Aorta (tissue), 5 donors: ENCODE measurements at places on chromosomes 11 and 22. TPM values are rescaled to one million over a fixed set of nuclear protein-coding genes. Genes with fewer than 3 reads are reported as not detected.

- no peaks in the 10 kb centered on the region for H3K36me3 ChIP-seq
- no peaks in the 10 kb centered on the region for H3K4me1 ChIP-seq
- H3K27me3 ChIP-seq = no peaks in the 10 kb centered on the region
- H3K4me3 ChIP-seq = no peak overlapping the region
- H3K27ac ChIP-seq = no peak overlapping the region
Measured at GRCh38 chr11:35905646-35906276, 38.1 kb upstream of the LDLRAD3 start.

GRCh38 chr22:47287516-47287915, 525.1 kb downstream of the TBC1D22A start:
- H3K27ac ChIP-seq = no peak overlapping the region
- H3K4me3 ChIP-seq = no peak overlapping the region
- H3K27me3 ChIP-seq = no peaks in the 10 kb centered on the region
- no peaks in the 10 kb centered on the region for H3K4me1 ChIP-seq

Gene SNX32
- total RNA-seq = 0.39 TPM

Gene MRGPRX3
- total RNA-seq = not detected

GRCh38 chr11:114080769-114081168, 21.3 kb downstream of the ZBTB16 start:
- no peaks in the 10 kb centered on the region for H3K27me3 ChIP-seq
- peak overlapping the region; percentile 89 for H3K27ac ChIP-seq
- no peak overlapping the region for H3K4me3 ChIP-seq
- peaks cover 7% of the 10 kb centered on the region for H3K4me1 ChIP-seq
- H3K36me3 ChIP-seq = peaks cover 2% of the 10 kb centered on the region

GRCh38 chr11:121112498-121113455, 11.7 kb downstream of the TECTA start:
- no peaks in the 10 kb centered on the region for H3K36me3 ChIP-seq
- peak; percentile 77 for DNase-seq
- H3K27me3 ChIP-seq = no peaks in the 10 kb centered on the region
- H3K4me1 ChIP-seq = no peaks in the 10 kb centered on the region
- no peak overlapping the region for H3K4me3 ChIP-seq

GRCh38 chr22:23233752-23234408, 53.6 kb downstream of the BCR start:
- DNase-seq = peak; percentile 87
- H3K27ac ChIP-seq = no peak overlapping the region
- no peak overlapping the region for H3K4me3 ChIP-seq
- H3K4me1 ChIP-seq = no peaks in the 10 kb centered on the region
- no peaks in the 10 kb centered on the region for H3K27me3 ChIP-seq

- no peak for DNase-seq
- no peak overlapping the region for H3K4me3 ChIP-seq
- no peaks in the 10 kb centered on the region for H3K27me3 ChIP-seq
Measured at GRCh38 chr11:70434813-70435278, 36.5 kb downstream of the CTTN start.

Gene MB
- not detected for total RNA-seq

DNA sequence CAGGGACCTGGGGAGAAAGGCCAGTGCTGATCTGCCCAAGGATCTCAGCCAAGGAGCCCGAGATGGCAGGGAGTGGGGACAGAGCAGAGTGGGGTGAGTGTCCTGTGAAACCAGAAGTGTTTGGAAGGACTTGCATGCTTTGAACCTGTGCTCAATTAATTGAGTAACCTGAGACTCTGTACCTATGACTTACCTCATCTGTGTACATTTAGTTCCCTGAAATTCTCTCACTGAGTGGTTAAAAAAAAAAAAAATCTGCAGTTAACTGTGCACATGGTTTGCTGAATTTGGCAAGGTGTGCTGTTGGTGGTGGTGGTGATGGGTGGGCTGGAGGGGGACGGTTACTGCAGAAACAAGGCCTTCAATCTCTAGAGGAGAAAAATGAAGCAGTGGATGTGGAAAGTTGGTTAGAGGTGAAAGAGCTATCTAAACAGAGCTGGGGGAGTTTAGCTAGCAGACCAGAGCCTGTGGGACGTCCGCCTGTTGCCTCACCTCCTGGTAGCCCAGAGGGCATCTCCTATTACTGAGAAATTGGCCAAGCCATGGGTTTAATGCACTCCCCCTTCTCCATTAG, 8.3 kb upstream of the SORL1-AS1 start:
- no peak overlapping the region for H3K27ac ChIP-seq
- no peak overlapping the region for H3K4me3 ChIP-seq
- H3K27me3 ChIP-seq = no peaks in the 10 kb centered on the region

GRCh38 chr22:22404598-22405284, 103.8 kb downstream of the ZNF280B start:
- no peak overlapping the region for H3K27ac ChIP-seq
- no peaks in the 10 kb centered on the region for H3K4me1 ChIP-seq
- no peaks in the 10 kb centered on the region for H3K36me3 ChIP-seq
- no peak overlapping the region for H3K4me3 ChIP-seq

Gene WNT7B
- total RNA-seq = not detected

DNA sequence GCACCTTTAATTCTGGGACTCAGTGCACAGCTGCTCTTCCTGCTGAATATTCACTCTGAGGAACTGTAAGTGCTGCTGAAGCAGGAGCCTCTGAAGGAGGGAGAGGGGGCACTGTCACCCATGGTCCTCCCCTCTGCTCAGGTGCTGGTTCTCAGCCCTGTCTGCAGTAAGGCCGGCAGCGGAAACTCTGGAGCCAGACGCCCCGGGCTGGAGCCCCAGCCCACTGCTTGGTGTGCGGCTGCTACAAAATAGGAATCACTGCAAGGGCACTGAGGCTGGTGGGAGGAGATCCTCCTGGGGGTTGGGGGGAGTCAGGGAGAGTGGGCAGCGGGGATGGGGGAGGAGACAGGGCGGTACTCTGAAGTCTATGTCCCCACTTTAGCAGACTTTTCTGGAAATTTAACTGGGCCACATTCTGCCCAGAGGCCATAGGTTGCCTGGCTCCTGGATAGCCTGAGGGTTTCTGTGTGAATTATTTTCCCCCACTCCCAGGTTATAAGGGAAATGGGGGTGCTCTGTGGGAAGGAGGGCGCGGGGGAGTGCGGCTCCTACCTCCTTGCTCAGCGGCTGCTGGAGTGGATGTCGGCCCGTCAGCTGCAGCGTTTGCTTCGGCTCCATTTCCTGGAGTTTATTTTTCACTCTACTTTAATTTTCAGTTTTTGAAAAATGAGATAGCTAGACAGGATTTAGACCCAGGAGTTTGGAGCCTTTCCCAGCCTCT, 33.6 kb downstream of the TBC1D22A start:
- H3K27me3 ChIP-seq = no peaks in the 10 kb centered on the region
- H3K27ac ChIP-seq = no peak overlapping the region
- no peaks in the 10 kb centered on the region for H3K36me3 ChIP-seq
- DNase-seq = no peak

- H3K4me1 ChIP-seq = no peaks in the 10 kb centered on the region
- no peaks in the 10 kb centered on the region for H3K36me3 ChIP-seq
- H3K27ac ChIP-seq = no peak overlapping the region
- no peaks in the 10 kb centered on the region for H3K27me3 ChIP-seq
- no peak overlapping the region for H3K4me3 ChIP-seq
Measured at GRCh38 chr11:109307366-109307765, 114.6 kb upstream of the C11orf87 start.

DNA sequence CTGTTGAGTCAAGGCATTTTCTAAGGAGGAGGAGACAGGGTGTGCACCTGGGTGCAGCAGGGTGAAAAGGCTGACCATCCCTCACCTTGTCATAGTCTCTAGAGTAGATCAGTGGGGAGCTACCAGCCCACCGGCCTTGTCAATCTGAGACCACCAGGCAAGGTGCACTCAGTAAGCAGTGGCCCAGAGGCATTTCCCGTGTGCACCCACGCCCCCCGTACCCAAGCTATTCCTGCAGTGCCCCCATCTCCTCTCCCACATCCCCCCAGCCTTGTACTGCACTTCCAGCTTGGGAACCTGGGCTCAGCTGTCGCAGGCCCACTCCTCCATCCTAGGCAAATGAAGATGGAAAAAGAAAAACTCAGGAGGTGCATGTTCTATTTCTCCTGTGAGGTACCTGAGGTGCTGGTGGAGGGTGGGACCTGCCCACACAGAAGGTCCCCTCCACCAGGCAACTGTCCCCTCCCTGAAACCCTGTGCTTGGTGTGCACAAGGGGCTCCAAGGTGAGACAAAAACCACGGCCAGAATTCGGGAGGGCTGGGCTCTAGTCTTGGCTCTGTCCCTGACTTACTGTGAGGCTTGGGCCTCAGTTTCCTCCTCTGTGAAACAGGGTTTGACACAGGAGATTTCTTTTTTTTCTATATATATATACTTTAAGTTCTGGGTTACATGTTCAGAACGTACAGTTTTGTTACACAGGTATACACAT, 8.4 kb downstream of the P2RY2 start:
- no peaks in the 10 kb centered on the region for H3K4me1 ChIP-seq
- no peak overlapping the region for H3K4me3 ChIP-seq
- H3K27me3 ChIP-seq = no peaks in the 10 kb centered on the region
- no peak overlapping the region for H3K27ac ChIP-seq

Gene CDC45
- 1.0 TPM for total RNA-seq

DNA sequence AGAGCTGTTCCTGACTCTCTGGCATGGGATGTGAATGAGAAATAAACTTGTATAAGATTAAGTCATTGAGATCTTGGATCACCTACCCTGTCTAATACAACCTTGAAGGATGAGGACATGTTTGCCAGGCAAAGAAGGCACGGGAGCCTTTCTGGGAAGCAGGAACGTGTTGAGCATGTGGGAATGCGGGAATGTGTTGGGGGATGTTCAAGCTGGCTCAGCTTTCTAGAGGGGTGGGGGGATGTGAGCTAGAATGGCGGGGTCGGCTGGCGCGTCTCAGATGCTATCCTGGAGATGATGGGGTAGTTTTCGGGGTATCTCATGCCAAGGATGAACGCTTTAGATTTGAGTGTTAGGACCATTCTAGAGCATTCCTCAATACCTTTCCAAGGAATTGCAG, 227.1 kb downstream of the DSCAML1 start:
- no peaks in the 10 kb centered on the region for H3K36me3 ChIP-seq
- no peak overlapping the region for H3K27ac ChIP-seq
- H3K4me1 ChIP-seq = no peaks in the 10 kb centered on the region
- peaks cover 2% of the 10 kb centered on the region for H3K27me3 ChIP-seq
- no peak overlapping the region for H3K4me3 ChIP-seq

- H3K27ac ChIP-seq = no peak overlapping the region
- H3K27me3 ChIP-seq = no peaks in the 10 kb centered on the region
- H3K36me3 ChIP-seq = no peaks in the 10 kb centered on the region
- DNase-seq = no peak
Measured at GRCh38 chr22:24526191-24526590, 28.7 kb downstream of the GUCD1 start.

DNA sequence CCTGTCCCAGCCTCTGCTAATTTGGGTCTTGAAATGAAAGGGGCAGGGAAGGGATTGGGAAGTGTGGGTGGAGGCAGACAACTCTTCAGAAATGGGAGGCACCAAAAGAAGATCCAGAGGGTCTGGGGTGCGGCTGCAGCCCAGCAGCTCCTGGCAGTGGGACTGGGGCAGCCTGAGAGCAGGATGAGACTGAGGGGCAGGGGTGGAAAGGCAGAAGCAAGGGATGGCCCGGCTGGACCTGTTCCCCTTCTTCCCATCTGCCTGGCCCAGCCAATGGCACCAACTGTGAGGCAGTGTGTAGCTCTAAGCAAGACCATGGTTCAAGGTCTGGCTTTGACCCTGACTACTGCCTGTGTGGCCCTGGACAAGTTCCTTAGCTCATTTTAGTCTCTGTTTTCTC, 160.4 kb downstream of the ENTHD1 start:
- no peak overlapping the region for H3K4me3 ChIP-seq
- no peak overlapping the region for H3K27ac ChIP-seq
- no peaks in the 10 kb centered on the region for H3K27me3 ChIP-seq
- DNase-seq = no peak
- no peaks in the 10 kb centered on the region for H3K4me1 ChIP-seq
- no peaks in the 10 kb centered on the region for H3K36me3 ChIP-seq

DNA sequence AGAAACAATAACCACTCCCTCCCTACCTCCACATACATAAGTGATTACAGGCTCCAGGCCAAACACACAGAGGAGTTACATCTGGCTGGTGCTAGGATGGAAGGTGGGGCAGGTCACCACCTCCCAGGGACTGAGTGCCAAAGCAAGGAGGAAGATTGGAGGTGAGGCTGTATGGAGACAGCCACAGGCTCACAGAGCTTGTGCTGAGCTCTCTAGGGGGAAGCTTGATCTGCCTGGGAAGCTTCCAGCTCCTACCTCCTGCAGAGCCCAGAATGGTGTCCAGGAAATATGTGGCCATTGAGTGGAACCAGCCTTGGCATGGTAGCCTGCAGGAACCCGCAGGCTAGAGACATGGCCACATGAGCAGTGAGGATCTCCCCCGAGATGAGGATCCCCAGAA, 3.6 kb upstream of the MED15 start:
- DNase-seq = no peak
- H3K4me3 ChIP-seq = no peak overlapping the region
- no peaks in the 10 kb centered on the region for H3K4me1 ChIP-seq

Gene C11orf42
- total RNA-seq = not detected

GRCh38 chr11:93984196-93984567, 37.0 kb upstream of the HEPHL1 start:
- no peaks in the 10 kb centered on the region for H3K4me1 ChIP-seq
- no peaks in the 10 kb centered on the region for H3K27me3 ChIP-seq
- H3K36me3 ChIP-seq = peaks cover 2% of the 10 kb centered on the region
- H3K4me3 ChIP-seq = no peak overlapping the region

Gene CRACR2B
- total RNA-seq = 2.2 TPM

Gene PIH1D2
- 0.49 TPM for total RNA-seq

Gene ANO1
- total RNA-seq = 65.6 TPM

GRCh38 chr11:15093432-15093831, 20.0 kb downstream of the CALCB start:
- H3K27me3 ChIP-seq = no peaks in the 10 kb centered on the region
- no peak for DNase-seq
- no peak overlapping the region for H3K4me3 ChIP-seq
- H3K36me3 ChIP-seq = no peaks in the 10 kb centered on the region
- H3K4me1 ChIP-seq = no peaks in the 10 kb centered on the region

Gene NCAPH2
- total RNA-seq = 35.5 TPM

Gene WBP2NL
- 2.9 TPM for total RNA-seq

Gene RAB3IL1
- total RNA-seq = 23.8 TPM

DNA sequence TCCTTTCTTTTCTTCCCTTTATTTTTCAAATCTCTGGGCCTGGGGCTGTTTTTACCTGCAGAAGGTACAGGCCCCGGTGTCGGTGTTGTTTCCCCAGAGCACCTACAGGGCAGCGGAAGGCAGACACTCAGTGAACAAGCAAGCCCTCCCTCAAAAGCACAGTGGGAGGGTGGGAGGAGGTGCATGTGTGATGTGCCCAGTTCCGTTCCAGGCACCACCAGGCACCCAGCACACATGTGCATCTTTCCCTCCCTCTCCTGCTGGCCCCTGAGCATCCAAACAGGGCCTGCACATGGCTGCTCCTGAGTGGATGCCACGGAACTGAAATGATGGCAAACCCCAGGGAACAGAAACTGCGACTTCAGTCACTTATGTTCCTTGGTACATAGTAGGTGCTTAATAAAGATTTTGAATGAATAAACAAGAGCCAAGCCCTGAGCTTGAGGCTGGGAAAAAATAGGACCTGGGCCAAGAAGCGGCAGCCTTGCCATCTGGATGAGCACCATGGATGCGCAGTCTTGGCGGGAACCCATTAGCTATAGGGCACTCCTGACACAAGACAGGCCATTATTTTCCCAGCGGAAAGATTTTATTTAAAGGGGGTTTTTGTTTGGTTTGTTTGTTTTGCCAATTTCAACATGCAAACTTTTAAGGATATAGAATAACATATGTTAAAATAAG, 47.8 kb downstream of the ARRB1 start:
- DNase-seq = peak; percentile 36
- no peak overlapping the region for H3K27ac ChIP-seq
- H3K36me3 ChIP-seq = no peaks in the 10 kb centered on the region
